ENCODE measurements at places on chromosomes 2 and 18. TPM values are rescaled to one million over a fixed set of nuclear protein-coding genes. Genes with fewer than 3 reads are reported as not detected.

DNA sequence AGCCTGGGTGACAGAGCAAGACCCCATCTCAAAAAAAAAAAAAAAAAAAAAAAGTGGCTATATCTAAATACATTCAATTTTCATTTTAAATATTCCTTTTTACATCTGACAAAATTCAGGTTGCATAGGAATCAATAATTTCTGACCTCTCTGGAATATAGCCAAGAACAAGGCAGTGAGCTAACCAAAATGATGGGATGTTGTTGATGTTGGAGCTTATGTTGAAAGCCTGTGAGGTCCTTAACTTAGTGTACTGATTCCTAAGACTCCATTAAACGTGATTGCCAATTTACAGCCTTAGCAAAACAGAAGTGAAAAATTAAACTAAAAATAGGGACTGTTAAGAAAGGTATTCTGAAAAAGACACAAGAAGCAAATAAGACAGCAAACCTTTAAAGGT lies 109.6 kb downstream of the MEP1B start:
- DNase-seq: no peak

Gene CCDC121
- total RNA-seq: 1.9 TPM

- DNase-seq: no peak
Observed at GRCh38 chr2:16114836-16115235, 174.5 kb downstream of the MYCN start.

DNA sequence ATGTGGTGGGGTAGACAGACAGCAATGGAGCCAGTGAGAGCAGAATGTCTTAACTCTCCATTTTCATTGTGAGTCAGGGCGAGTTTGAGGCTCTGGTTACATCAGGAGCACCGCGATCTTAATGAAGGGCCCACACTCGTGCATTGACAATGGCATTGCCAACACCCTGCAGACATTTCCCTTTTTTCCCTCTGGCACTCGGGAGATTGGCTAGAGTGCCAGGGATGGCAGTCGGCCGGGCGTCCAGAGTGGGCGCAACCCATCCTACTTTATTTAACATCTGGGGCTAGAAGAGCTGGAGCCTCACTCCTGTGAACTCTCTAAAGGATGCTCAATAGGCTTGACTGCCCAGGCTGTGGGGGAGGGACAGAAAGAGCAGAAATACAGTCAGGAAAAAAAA lies 9.7 kb downstream of the PROKR1 start:
- DNase-seq: no peak

Measured in mammary epithelial cell (primary cell).